Naive thymus-derived CD8-positive, alpha-beta T cell (primary cell): ENCODE measurements at places on chromosomes 6 and 20.

DNA sequence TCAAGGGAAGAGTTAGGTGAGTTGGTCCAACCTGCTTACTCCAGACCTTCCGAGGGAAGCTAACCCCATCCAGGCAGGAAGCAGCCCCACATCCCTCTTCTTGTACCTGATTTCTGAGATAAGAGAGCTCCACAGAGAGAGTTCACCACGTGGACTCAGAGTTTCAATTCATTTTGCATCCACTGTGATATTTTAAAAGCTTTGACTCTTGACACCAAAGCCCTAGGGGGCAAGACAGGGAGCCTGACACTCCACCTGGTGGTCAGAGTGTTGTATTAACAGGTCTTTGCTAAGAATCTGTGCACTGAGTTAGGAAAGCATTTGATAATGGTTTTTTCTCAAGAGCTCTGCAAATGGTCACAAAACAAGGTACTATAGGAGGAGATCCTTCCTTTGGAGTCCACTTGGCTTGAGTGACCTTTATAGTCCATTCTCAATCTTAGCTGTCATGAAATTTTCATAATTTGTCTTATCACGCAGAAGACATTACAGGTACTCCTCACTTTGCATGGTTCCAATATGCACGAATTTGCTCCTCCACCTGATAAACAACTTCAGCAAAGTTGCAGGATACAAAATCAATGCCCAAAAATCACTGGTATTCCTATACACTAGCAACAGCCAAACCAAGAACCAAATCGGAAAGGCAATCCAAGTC, 56.2 kb upstream of the RIPOR2 start:
- DNase-seq: peak; percentile 50

DNA sequence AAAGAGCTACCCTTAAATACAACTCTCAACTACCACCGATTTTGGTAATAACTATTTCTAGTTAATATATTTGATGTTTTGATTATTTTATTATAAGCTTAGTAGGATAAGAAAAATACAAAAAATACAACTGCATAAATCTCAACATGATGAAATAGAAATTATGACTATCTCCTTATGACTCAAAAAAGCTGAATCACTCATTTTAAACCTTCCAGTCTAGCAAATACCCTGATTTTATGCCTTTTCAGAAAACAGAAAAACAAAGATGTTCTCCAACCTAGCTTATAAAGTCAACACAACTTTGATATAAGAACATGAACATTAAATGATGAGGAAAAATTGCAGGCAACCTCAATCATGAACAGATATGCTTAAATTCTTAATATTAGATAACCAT, 40.2 kb upstream of the DSE start:
- DNase-seq: no peak

DNA sequence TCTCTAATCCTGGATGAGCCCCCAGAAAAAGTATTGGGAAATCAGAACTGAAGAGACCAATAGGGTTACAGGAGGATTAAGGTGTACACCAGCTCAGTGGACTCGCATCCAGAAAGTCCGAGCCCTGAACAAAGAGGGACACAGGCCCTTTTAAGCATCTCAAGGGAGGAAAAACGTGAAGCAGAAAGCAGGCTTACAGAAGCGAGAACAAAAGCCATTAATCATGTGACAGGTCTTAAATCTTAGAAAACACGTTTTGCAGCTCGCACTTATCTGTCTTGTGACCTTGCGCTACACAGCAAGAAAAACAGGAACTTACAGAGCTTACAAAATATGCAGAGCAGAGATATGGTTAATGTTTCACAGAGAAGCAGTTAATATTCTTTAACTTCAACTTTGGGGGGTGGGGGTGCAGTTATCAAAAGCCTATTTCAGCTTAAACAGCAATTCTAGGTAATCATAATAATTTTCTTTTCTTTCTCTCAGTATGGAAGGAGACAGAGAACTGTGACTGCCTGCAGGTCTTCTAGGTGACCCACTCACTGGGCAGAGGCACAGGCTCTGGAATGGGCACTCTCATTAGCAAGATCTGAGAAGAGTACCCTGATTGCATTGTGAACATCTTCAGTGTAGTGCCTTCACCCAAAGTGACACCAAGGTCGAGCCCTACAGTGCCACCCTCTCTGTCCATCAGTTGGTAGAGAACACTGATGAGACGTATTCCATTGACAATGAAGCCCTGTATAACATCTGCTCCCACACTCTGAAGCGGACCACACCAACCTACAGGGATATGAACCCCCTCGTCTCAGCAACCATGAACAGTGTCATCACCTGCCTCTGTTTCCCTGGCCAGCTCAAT, 65.0 kb upstream of the MOCS1 start:
- DNase-seq: no peak

- no peak for DNase-seq
These were observed 14.9 kb upstream of the HLA-DRA start for GRCh38 chr6:32424589-32425300.

GRCh38 chr6:53344969-53345368, 3.8 kb downstream of the ELOVL5 start:
- no peak for DNase-seq

GRCh38 chr6:85128781-85129180, 321.1 kb upstream of the NT5E start:
- no peak for DNase-seq

- DNase-seq: peak; percentile 70
These were observed 801 bp downstream of the FBXL4 start for GRCh38 chr6:98946879-98947410.

DNA sequence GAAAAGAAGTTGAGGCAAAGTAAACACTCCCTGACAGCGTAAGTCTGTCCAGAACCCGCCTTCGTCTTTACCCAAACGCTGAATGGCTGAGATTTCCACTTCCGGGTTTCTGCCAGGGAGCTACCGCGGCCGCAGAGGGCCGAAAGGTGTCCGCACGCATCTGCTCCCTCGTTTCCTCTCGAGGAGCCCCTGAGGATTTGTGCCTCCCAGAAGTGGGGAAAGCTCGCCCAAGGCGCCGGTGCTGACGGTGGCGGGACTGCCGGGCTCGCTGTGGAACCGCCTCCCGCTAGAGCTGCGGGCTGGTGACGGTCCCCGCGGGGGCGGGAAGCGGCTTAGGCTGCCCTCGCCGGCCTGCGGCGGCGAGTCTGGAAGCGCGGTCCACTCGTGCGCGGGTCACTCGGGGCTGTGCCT, 1760.2 kb upstream of the DEFB115 start:
- peak; percentile 6 for DNase-seq

DNA sequence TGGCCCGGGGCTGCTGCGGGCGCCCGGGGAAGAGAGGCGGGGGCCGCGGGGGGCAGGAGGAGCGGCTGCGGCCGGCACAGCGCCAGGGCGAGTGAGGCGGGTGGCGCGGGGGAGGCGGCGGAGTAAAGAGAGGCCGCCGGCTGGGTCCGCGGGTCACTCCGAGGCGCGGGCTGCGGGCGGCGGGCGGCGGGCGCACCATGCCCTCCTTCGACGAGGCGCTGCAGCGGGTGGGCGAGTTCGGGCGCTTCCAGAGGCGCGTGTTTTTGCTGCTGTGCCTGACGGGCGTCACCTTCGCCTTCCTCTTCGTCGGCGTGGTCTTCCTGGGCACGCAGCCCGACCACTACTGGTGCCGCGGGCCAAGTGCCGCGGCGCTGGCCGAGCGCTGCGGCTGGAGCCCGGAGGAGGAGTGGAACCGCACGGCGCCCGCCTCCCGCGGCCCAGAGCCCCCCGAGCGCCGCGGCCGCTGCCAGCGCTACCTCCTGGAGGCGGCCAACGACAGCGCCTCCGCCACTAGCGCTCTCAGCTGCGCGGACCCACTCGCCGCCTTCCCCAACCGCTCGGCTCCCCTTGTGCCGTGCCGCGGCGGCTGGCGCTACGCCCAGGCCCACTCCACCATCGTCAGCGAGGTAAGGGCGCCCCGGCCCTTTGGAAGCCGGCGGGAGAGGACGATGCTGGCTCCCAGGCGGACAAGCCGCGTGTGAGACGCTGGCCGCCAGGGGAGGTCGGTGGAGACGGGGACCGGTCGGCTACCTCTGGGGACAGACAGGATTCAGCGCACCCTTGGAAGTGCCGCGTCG, at the start of gene SLC22A3:
TSS of gene SLC22A3 (plus strand) at position 156 of the 797 bp plus-strand sequence. CDS start at position 198, 42 bp downstream.
- no peak for DNase-seq

DNA sequence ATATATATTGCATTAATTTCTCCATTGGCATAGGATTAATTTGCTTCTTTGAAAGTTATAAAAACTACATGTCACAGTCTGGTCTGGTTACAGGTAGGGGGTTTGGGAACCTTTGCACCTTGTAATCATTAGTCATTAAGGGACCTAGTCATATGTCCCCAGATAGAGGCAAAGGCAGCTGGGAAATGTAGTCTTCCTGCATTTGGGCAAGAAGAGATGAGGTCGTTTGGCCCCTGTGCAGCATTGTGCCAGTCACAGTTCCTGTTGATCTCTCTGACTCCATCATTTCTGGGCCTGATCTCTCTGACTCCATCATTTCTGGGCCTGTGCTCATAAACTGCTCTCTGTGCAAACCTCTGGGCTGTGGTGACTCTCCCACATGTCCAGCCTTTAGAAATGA, 73.2 kb downstream of the BCKDHB start:
- no peak for DNase-seq

DNA sequence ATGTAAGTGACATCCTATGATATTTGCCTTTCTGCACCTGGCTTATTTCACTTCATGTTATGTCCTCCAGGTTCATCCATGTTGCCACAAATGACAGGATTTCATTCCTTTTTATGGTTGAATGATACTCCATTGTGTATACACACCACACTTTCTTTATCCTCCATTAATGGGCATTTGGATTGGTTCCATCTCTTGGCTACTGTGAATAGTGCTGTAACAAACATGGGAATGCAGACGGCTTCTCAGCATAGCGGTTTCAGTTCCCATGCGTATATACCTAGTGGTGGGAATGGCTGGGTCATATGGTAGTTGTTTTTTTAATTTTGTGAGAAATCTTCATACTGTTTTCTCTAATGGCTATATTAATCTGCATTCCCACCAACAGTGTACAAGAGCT, 14.8 kb downstream of the MTHFD1L start:
- no peak for DNase-seq

DNA sequence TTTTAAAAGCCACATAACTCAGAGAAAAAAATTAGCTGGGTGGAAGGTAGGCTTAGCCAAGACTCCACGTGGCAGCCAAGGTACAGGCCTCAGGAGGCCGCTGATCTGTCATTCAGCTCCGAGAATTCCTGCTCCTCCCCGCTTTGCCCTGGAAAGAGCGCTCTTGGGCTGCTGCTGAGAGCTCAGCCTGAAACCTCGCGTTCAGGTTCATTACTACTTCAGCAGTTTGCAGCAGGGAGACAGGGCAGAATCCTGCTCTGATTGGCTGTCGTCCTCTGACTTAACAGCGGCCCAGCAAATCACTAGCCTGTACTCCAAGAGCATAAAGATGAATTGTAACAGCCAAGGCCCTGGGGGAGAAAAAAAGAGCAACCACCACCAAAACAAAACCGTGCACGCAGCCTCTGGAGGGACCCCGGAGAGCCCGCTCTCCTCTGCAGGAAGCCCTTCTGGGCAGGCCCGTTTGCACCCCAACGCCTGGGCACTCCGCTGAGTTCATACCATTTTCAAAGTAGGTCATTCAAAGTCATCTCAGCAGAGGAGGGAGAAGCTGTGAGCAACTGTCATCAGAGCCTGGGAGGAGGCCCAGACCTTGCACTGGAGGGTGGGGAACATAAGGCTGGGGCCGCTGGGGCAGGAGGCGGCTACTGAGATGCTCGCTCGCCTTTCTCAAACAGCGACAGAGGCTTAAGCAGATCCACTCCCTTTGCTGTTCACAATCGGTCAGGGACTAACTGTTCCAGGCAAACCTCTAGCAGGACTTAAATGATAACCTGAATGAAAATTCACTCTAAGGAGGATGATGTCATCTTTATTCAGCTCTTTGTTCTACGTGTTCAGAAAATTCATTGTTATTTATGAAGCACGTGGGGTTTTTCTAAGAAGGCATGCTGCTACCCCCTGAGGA, 42.3 kb upstream of the ATXN1 start:
- no peak for DNase-seq

DNA sequence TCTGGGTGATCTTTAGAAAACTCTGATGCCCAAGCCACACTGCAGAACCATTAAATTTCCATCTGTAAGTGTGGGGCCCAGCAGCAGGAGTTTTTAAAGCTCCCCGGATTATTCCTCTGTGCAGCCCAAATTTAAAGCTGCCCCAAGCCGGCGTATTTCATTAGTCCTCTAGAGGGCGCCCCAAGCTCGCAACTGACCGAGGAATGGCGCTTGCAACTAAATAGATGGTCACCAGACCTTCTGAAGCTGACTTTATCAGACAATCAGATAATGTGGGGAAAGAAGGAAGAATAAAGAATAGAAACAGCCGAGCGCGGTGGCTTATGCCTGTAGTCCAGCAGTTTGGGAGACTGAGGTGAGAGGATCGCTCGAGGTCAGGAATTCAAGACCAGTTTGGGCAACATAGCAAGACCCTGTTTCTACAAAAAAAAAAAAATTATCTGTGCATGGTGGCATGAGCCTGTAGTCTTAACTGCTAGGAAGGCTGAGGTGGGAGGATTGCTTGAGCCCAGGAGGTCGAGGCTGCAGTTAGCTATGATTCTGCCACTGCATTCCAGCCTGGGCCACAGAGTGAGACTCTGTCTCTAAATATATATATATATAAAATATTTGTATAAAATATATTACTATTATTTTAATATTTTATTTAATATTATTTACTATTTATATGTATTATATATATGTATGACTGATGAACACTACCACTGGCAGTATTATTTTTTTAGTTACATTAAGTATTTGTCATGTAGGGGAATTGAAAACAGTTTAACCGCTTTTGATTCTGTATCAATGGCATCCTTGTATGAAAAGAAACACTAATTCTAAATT, 56.0 kb downstream of the OTOR start:
- no peak for DNase-seq

DNA sequence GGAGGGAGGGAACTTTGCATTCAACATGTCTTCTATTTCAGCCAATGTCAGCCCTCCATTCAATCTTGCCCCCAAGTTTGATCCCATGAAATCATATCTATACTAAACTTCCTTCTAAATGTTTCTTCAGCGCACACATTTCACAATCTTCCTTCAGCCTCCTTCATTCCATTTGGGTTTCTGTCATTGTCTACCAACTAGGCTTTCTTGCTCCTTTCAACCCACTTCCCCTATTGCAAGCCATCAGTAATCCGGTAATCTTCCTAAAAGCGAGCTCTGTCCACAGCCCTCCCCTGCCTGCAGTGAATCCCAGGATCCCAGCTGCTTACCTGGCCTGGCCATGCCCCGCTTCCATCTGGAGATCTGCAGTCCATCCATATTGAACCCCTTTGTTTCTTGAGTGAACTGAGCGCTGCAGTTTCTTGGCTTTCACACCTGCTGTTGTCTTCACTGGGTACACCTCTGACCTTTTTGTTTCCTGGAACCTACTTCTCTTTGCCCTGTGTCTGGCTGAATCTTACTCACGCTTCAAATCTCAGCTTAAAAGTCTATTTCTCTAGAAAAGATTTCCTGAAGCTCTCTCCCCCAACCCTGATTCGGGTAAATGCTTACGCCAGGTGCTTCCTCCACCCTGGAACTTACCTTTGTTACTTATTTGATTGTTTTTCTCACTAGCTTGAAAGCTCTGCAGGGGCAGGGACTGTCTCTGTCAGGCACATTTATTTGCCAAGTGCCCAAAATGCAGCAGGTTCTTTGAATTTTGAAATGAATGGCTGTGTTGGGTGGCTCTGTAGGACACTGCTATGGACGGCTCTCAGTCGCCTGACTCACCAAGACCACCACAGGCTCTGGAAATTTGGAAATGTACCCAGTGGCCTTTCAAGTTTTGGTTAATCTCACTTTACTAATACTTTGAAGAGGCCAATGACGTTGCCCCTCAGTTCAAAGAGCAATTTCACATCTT, 50.3 kb downstream of the ADTRP start:
- no peak for DNase-seq
